ENCODE measurements at places on chromosomes 16 and 17.

DNA sequence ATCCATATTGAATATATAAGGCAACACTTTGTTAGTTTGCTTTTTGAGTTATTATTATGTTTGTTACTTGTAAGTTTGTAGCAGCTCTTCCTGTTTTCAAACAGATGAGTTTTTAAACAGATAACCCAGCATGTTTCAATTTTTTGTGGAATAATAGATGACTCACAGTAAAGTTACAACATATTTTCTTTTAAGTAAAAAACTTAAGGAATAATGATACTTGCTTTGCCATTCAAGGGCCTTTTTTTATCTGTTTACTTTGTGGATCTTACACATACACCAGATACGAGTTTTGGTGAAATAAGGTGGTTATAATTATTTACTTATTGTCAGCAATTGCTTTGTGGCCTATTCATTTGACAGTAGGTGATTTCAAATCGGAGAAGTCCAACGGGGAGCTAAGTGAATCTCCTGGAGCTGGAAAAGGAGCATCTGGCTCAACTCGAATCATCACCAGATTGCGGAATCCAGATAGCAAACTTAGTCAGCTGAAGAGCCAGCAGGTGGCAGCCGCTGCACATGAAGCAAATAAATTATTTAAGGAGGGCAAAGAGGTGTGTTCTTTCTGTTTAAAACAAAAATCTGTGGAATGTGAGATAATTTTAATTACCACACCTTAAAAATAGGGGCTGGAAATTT lies 66.3 kb downstream of the BPTF start:
- peak; percentile 19 for DNase-seq

DNA sequence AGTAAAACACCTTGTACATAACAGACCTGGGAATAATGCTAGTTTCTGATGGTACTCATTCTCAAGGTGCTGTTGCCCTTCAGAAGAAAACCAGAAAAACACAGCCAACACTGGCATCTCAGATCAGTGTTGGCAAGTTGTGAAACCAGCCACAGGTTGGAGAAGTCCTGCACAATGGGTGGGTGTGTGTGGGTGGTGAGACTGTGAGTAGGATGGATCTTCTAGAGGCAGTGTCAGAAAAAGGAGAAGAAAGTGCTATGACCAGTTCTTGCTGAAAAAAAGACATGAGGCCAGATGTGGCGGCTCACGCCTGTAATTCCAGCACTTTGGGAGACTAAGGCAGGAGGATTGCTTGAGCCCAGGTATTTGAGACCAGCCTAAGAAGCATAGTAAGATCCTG lies 35.2 kb upstream of the SMIM36 start:
- no peak for DNase-seq

DNA sequence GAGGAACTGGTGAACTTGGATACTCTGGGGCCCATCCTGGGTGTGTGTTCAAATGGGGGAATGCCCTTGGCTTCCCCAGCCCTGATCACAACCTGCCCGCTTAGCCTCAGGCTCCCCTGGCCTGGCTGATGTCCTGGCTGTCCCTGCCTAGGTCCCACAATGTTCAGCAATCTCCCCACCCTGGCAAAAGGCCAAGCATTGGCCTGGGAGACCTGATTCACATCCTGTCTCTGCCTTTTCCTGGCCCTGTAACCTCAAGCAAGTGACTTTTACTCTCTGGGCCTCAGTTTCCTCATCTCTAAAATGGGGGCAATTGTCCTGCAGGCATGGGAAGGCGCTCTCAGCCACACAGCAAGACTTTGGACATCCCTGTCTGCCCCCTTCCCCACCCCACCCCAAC lies 14.4 kb downstream of the CPNE2 start:
- no peak for DNase-seq

DNA sequence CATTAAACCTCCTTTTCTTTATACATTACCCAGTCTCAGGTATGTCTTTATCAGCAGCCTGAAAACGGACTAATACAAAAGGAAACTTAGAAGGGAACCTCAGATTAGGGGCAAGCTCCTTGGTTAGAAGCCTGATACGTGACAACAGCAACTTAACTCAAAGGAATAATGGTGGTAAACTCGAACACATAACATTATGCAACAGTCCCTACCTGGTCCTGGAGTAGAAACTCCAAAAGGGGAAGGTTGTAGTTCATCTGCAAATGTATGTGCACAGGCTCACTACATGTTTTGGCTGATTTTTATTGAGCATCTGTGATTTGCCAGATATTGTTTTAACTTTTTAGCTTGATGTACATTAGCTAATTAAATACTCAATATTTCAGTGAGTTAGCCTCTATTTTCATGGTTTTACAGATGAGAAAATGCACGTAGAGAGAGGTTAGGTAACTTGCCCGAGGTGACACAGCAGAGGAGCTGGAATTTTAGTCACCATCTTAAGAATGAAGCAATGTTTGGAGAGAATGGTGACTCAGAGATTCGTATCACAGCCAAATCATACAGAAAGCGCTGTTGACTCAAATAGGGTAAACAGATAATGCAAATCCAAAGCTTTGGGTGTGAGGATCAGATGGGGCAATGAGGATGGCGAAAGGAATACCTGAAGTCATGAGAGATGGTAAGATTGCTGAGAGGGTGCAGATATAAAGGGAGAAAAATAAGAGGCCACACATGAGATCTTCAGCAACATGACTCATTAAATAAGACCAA lies 194.9 kb upstream of the RBFOX1 start:
- peak; percentile 66 for DNase-seq

DNA sequence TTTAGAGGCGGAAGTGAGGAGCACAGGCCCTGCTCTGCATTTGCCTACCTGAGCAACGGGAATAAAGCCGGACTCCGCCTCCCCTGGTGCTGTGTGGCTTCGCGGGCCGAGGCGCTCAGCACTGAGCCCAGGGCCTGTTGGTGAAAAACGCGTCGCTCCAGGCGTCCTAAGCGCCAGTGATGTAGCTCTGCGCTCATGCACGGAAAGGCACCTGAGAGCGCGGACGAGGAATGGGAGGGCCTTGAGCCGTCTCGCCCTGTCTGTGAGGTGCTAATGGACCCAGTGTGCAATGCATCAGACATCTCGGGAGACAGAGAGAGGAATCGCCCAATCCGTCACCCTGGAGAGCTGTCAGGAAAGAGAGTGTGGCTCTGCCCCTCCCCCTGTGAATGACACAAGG lies 17.2 kb upstream of the ATP2A3 start:
- no peak for DNase-seq

DNA sequence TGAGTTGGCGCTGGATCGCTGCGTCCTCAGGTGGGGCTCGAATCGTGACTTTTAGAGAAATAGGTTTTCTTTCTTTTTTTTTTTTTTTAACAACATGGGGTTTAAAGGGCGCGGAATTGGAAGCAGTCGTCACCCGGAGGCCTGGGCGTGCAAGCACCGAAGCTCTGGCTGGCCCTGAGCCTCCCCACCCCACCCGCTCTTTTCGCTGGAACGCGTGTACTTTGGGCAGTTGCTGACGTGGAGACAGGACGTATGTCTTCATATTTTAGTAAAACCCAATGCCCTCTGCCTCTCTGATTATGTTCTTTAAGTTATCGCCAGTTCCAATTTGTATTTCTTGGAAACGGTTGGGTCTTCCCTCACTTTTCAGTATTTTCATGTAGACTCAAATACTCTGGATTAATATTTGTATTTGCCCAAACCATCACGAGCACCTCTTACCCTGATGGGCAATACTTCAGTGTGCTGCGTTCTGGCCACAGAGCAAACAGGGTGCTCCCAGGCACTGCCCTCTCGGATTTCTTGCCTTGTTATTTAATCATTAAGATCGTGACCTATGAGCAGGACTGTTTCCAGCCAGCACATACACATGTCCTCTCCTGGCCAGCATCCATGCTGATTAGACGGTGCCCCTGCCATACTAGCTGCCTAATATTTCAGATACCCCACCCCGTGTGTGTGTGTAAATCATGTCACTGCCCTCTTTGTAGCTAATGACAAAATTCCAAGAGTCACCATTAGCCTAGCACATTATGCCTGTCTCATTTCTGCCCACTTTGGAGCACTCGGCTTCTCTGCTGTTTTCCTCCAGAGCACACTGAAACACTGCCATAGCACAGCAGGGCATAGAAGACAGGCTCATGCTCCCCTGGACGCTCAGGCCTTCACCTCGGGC lies 805 bp upstream of the C16orf95 start:
- peak; percentile 7 for DNase-seq

DNA sequence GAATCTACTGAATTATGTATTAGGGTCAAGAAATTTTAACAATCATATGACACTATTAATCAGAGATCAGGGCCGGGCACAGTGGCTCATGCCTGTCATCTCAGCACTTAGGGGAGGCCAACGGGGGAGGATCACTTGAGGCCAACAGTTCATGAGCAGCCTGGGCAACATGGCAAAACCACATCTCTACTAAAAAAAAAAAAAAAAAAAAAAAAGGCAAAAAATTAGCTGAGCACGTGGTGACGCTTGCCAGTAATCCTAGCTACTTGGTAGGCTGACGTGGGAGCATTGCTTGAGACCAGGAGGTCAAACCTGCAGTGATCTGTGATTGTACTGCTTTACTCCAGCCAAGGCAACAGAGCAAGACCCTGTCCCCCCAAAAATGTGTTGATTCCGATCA lies 52.5 kb upstream of the CLEC3A start:
- no peak for DNase-seq

GRCh38 chr16:63195336-63195735 lies 1159.1 kb upstream of the CDH8 start:
- no peak for DNase-seq

- DNase-seq: no peak
Measured at GRCh38 chr17:43444223-43445008, 39.4 kb upstream of the DHX8 start.

DNA sequence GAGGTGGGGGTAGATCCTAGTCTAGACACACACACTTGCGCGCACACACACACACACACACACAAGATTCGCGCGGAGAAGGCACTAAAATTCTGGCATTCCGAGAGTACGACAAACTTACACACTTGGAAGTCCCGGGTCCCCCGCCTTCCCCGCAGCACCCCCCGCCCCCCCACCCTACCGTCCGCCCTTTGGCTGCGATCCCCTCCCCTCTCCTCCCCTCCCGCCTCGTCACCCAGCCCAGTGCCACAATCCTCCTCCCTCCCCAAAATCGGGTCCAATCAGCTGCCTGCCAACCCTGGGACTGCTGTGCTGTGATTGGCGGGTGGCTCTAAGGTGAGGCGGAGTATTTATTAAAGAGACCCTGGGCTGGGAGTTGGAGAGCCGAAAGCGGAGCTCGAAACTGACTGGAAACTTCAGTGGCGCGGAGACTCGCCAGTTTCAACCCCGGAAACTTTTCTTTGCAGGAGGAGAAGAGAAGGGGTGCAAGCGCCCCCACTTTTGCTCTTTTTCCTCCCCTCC lies at the start of gene SOX9:
Gene SOX9 (plus strand): TSS at position 379 of the 522 bp plus-strand sequence. CDS start 372 bp downstream, outside the sequence.
- peak; percentile 58 for DNase-seq

GRCh38 chr17:50916026-50916707 lies 50.0 kb upstream of the TOB1 start:
- DNase-seq: no peak

- no peak for DNase-seq
Measured at GRCh38 chr16:52320930-52321439, 226.0 kb downstream of the TOX3 start.

DNA sequence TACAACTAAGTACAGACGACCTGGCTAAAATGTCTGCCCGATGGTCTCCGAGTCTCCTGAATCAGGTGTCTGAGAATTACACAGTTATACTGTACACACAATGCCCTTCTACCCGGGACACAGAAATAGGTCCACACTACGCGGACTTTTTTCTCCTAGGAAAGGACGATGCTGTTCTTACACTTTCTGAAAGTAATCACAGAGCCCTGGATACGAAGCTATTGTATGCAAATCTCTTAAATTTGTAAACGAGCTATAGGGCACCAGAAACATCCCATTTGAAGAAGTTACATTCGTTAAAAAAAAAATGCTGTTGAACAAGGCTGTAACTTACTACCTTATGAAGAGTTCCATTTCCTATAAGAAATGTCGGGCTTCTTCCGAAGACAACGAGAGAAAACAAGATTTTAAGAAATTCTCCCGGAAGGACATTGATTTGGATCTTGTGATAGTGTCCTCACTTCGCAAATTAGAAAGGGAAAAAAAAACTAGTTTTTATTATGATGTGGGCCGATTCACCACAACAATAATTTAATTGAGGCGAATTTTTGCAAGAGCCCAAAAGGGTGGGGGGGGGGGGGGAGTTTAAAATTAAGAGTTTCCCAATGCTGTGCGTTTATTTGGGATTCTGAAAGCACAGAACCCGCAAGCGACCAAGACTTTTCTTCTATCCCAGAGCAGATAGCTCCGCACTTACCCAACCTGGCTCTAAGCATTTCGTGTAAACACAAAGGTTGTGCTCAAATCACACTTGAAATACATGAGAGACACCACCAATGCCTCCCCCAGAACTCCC lies 1.5 kb upstream of the SOX9 start:
- DNase-seq: no peak

- no peak for DNase-seq
Measured at GRCh38 chr17:39051001-39051585, 83.9 kb upstream of the FBXO47 start.

- no peak for DNase-seq
Measured at GRCh38 chr16:48024042-48024441, 131.8 kb downstream of the ABCC12 start.

DNA sequence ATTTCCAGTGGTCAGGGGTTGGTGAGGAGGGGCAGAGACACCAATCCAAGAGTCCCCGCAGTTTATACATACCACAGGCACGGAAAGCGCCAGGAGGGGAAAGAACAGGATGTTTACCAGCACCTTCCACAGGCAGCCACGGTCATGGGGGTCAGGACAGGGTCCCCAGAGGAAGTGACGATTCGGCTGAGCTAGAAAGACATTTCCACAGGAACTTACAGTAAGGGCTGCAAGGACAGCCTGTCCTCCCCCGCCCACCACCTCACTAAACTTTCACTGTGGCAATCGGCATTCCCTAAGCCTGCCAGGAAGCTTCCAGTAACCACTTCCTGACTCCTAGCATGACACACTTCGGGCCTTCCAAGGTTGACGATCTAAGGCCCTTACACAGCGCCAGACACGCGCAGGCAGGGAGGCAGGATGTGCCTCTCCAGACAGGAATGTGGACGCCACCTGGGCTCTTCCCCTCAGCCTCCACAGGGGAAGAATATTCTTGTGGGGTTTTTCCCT lies 1.2 kb upstream of the MT2A start:
- no peak for DNase-seq

DNA sequence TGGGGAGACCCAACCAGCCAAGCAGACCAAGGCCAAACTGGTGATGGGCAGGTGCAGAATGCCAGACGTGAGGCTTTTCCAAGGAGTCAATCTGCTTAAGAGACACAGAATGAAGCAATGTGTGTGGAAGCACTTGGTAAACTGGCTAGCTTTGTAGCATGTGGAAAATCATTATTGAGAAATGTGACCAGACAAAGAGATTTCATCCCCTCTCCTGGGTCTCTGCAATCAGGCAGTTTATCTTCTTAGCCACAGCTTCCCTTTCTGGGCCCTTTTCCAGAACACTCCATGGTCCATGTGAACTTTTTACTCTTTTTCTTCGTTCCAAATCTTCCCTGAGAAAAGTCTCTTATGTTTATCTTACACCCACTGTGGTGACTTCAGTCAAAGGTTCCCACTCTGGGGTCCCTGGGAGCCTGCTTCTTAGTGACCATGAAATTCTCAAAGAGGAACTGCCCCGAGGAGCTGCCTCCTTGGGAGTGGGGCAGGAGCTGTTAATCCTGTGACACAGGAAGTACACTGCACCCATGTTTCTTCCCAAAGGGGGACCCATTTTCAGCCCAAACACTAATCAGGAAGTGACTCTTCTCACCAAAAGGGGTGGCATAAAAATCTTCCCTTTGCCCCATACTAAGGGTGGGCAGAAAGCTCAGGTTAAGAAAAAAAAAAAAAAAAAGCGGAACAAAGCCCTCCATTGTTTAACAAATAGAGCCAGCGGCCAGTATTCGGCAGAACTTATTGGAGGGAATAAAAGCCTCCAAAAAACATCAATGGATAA lies 346.2 kb upstream of the ASIC2 start:
- DNase-seq: no peak
